ENCODE measurements at places on chromosomes 5 and 9. TPM values are rescaled to one million over a fixed set of nuclear protein-coding genes. Genes with fewer than 3 reads are reported as not detected.

DNA sequence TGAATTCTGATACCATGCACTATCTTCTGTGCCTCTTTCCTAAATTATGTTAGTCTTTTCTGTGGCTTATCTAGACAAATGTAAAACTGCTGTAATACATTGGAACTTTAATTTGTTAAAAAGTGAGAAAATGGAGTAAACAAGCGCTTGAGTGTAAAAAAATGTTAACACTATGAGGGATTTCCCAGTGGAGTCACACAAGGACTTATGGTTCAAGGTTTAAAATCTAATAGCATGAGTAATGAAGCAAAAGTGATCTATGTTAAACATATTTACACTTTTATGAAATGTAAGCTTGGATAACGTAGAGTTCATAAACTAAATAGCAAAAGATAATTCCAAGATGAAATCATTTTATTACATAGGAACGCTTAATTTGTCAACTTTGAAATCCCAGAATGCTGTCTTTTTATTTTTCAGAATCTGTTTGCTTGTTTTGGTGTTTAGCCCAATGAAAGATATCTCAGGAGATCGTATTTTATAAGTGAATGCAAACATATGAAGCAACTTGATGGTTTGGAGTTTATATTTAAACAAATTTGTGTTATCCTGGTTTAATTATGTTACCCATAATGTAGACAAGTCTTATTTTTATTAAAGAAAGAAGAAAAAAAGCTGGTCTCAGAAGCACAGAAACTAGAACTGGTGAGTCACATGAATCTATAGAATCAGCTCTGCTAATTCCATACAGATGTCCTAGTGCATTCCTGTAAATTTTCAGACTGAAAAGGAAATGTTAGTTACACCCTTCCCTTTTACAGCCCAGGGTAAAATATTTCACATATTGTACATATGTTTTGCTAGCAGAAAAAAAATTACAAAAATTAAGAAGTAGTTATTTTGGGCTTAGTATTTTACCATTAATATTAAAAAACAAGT lies 34.2 kb upstream of the FBN2 start:
- DNase-seq = no peak

DNA sequence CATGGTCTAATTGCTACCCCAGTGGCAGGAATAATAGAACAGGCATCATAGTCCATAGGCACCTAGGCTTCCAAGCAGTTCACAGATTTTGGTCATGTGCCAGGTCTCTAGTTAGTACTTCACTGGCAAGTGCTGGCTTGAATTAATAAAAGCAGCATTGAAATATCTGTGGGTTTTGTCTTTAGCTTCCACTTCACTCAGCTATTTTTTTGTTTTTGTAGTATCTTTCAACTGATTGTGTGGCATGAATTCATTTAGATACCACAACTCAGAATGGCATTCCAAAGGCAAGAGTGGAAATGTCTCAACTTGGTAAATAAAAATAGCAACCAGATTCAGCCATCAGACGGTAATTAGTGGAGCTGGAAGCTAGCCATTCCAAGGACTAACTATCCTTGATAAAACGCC lies 27.9 kb upstream of the ITGA2 start:
- DNase-seq = no peak

DNA sequence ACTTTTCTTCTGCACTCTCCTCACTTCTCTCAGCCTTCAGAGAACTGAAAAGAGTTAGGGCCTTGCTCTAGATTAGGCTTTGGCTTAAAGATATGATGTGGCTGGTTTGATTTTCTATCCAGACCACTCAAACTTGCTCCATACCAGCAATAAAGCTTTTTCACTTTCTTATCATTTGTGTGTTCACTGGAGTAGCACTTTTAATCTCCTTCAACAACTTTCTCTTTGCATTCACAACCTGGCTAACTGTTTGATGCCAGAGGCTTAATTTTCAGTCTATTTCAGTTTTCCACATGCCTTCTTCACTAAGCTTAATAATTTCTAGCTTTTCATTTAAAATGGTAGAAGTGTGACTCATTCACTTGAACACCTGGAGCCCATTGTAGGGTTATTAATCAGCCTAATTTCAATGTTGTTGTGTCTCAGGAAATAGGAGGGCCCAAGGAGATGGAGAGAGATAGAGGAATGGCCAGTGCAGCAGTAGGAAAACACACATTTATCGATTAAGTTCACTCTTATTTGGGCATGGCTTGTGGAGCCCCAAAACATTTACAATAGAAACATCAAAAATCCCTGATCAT lies 5.9 kb downstream of the ATPSCKMT start:
- no peak for DNase-seq

GRCh38 chr9:116271991-116272390 lies 118.4 kb downstream of the PAPPA start:
- DNase-seq = no peak

DNA sequence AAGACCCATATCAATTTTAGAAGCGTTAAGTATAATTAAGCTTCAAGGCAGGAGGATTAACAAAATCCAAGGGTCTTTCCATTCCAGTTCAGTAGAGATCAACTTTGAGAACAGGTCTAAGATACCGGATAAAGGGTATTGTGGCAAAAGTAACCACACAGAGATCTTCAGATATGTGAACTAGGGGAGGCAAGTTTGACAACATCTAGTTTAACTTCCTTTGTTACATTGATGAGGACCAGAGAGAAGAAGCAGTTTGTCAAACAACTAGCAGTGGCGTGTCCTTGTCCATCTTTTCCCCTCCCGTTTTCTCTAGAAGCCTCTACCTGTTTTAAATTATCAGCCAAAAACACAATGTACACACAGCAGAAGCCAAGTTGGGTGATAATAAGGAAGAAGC lies 8.6 kb downstream of the SLC36A2 start:
- no peak for DNase-seq

DNA sequence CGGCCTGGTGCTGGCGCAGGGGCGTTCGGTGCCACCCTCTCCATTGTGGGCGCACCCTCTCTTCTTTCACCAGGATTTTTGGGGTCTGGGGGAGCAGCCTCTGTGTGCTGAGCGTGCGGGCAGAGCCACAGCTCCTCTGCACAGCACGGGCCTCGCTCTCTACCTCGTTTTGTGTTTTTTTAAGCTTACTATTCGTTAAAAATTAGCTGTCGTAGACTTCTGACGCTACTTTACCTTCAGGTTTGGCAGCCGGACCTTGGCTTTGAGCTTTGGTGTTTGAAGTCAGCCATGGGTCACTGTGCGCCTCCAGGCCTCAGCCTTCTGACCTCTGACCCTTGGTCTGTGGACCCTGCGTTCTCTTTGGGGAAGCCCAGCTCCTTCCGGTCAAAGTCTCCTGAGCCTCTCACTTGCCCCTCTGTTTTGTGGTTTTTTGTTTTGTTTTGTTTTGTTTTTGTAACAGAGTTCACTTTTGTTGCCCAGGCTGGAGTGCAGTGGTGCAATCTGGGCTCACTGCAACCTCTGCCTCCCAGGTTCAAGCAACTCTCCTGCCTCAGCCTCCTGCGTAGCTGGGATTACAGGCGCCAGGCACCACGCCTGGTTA lies 88.2 kb upstream of the CACNA1B start:
- peak; percentile 28 for DNase-seq

DNA sequence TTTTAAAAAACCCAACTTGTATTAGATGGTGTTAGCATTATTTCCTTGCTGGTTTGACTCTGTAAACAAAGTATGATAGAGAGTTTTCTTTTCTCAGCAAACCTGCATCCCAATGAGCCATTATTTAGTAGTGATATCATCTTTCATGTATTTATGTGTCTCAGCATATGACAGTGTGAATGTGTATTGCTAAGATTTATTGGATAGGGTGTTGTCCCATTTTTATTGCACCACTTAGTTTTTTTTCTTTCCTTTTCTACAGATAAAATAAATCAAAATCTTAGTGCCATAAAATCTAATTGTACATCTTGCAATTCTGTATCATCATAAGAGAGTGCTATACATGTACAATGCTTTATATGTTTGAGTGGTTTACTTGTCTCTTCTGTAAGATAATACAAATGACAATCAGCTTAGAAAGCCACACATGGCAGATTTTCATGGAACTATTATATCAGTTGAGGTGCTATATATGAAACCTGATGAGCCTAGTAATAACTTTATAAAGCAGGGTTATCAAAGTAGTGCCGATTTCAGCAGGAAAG lies 149.2 kb upstream of the CYLC2 start:
- DNase-seq = peak; percentile 21

DNA sequence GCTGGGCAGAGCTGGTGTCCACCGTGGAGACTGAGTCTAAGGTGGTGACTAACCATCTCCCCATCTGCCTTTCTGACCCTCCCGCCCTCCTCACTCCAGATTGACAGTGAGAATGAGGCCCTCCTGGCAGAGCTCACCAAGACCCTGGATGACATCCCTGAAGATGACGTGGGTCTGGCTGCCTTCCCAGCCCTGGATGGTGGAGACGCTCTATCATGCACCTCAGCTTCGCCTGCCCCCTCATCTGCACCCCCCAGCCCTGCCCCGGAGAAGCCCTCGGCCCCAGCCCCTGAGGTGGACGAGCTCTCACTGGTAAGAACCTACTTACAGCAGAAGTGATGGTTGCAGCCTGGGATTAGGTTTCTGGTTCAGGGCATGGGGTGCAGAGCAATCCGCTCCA lies 96.5 kb downstream of the PPARGC1B start:
- no peak for DNase-seq

DNA sequence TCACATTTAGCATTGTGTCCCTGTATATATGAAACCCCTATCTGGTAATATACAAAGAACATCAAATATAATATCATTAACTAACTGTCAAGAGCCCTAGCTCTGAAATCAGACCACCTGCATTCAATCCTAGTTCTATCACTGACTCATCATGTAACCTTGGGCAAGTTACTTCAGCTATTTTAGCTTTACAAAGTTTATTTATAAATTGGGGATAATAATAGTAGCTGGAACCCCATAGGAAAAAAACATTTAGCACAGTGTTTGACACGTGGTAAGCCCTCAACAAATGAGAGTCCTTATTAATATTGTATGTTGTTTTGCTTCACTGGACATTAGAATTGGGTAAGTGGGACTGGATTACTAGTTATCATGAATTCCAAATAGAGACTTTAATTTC lies 157.5 kb downstream of the EBF1 start:
- no peak for DNase-seq

GRCh38 chr5:150801117-150801927 lies 22.8 kb downstream of the SMIM3 start:
- peak; percentile 49 for DNase-seq

DNA sequence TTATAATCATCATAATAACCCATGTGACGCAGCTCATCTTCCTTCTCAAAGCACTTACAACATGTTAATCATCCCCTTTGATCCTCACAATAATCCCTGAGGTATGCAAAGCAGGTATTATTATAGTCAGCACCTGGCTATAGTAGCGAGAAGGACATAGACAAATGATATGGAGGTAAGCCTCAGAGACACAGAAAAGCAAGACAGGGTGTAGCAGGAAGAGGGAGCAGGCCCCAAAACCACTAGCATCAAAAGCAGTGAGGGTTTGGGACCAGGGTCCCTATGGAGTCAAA lies 139.2 kb upstream of the SLC30A5 start:
- no peak for DNase-seq

DNA sequence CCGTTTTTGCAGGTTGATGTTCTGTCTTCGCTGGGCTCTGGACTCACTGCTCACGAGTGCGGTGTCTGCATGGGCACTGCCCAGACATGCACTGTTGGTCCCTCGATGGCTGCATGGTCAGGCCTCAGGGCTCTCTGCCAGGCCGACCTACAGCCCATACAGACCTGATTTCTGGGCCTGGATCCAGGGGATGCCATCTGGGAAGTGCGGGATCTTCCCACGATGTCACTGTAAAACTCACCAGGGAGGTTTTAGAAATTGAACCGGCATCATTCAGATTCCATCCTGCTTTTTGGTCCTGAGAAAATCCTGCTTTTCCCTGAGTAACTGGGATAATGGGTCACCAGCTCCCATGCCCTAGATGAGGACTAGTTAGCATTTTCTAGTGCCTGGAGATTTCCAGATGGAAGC lies 9.1 kb downstream of the S1PR3 start:
- DNase-seq = no peak

DNA sequence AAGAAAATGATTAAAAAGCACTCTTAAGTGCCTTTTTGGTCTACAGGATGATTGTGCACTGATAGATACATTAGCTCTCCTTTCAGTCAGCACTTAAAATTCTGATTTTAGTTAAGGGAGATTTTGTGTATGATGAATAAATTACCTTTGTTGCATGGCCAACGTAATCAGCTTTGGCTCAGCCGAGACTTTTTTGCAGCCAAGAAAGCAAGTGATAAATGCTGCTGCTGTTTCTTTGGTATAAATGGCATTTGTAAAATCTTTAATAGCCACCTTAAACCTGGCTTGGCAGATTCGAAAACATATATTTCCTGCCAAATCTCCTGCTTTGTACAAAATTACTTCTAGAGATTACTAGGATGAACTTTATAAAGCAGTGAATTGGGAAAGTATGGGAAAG lies 147.7 kb downstream of the DCP2 start:
- no peak for DNase-seq

DNA sequence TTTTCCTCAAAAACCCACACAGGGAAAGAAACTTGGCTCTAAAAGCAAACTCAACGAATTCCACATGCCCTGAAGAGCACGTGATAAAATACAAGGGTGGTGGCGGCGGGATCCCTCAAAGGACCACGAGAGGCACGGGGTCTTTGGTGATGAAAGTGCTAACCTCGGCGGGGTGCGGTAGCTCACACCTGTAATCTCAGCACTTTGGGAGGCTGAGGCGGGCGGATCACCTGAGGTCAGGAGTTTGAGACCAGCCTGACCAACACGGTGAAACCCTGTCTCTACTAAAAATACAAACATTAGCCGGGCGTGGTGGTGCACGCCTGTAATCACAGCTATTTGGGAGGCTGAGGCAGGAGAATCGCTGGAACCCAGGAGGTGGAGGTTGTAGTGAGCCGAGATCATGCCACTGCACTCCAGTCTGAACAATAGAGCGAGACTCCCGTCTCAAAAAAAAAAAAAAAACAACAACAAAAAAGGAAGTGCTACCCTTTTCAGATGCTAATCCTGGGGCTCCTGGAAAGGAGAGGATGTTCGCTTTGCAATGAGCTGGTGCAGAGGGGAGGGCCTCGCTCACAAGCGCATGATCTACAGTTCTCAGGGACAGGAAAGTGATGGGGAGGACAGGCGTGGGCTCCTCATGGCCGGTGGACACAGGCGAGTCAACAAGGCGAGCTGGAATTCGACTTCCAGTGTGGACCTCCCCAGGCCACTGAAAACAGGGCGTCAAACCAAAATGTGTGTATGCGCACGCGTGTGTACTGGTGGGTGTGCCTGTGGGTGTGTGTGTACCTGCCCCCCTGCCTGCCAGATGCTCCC lies 54.1 kb downstream of the USP20 start:
- DNase-seq = no peak

The MINAR2 gene
- polyA plus RNA-seq = 0.09 TPM

The PCDHA3 gene
- 0.85 TPM for polyA plus RNA-seq

The ZBTB6 gene
- polyA plus RNA-seq = 11.6 TPM

The HTR1A gene
- not detected for polyA plus RNA-seq

The EPB41L4B gene
- polyA plus RNA-seq = 35.5 TPM

The SLC22A4 gene
- polyA plus RNA-seq = 9.6 TPM

Data from large intestine (tissue), 12 donors.